HCEC 1CT (cell line): ENCODE measurements at places on chromosomes 2 and 18.
A peak's percentile ranks its signal among the peaks of the same experiment; 100 is the strongest.

- DNase-seq: no peak
These were observed 329.9 kb downstream of the TRIB2 start for GRCh38 chr2:13046557-13047165.

DNA sequence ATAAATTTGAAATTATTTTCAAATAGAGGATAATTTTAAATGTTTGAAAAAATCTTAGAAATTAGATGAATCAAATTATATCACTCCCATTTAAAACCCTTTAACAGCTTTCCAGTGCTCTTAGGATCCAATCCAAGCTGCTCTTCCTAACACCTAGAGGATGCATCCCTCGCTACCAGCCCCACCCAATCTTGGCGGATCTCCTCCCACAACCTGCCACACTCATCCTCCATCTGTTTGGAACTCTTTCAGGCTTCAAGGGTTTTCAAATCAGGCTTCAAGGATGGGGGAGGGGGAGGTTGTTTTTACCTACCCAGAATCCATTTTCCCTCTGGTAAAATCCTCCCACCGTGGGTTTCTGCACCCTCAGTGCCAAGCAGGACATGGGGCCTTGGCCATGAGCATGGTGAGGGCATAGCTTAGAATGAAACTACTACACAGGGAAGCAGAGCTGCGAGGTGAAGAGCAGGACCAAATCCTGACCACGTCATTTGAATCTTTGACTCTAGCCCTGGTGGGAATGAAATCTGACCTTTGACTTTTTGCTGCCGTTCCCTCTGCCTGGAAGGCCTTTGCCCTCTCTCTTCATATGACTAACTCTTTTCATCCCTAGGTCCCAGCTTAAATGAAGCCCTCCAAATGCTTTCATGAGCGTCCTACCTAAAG is 113.0 kb upstream of the MAPRE2 start:
- DNase-seq: peak; percentile 17

DNA sequence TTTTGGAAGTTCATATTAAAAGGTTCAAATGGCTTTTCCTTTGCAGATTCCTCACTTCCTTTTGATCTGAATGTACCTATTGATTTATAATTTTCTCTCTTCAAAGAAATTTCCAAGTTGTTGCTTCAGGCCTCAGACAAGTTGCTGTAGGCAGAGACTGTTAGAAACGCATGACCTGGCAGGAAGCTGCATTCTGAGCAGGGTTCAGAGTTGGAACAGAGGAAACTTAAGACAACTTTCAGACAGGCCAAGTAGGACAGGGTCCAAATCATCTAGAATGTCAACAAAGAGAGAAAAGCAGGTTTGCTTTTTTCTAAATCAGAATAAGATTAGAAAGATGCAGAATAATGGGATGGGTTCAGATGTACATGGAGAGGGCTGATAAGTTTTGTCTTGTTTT is 416.3 kb downstream of the LRP1B start:
- no peak for DNase-seq

GRCh38 chr2:26885651-26886329 is 37.9 kb downstream of the DPYSL5 start:
- DNase-seq: no peak

- no peak for DNase-seq
These were observed 456.2 kb downstream of the PARD3B start for GRCh38 chr2:205001300-205001966.

- DNase-seq: no peak
These were observed 123.2 kb upstream of the RPRM start for GRCh38 chr2:153601812-153602211.

DNA sequence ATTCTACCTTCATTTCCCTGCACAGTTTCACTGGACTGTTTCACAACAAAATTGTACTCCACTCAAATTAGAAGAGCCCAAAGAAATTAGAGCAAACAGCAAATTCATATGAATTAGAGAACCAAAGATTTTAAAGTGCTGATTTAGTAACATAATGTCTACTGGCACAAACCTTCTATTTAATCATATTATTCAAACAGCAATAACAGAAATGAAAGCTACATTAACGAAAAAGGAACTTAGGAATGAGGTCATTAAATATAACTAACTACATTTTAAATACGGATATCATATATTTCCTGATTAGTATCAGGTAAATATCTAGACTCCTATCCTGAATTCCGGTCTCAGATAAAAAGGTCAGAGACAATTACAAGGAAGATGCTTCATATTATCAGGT is 5.1 kb downstream of the C18orf32 start:
- DNase-seq: no peak

DNA sequence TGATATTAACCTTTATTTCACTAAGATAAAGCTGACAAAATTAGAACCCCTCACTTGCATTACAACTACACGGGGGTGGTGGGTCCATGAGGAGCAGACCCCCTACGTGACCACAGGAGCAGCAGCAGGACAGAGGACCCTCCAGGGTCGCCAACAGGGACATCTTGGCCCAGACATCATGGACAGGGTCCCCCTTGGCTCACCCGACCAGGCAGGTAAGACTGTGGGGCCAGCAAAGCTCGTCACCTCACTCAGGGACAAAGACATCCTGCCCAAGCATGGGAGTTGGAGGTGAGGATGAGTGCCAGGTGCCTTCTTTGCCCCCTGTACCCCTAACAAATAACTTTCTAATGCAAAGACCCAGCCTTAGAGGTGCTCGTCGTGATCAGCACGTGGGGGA is 111.3 kb upstream of the RAB6C start:
- no peak for DNase-seq

DNA sequence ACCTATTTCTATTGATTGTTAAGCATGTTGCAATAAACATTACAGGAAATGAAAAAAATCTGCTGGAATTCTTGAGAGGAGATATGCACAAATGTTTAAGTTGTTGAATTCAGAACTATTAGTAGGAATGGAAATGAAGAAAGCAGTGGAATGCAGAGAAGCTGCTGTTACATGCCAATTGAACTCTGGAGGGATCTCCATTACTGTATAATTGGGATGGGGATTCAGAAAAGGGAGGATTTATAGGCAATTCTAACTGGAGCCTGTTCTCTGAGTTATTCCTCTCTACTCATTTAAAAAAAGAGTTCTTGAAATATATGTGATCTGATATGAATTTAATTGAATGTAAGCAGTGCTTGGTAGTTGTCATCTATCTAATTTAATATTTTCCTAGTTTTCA is 2.6 kb upstream of the ASXL3 start:
- DNase-seq: no peak

- DNase-seq: no peak
These were observed 4.2 kb upstream of the NOSTRIN start for GRCh38 chr2:168798076-168798887.

DNA sequence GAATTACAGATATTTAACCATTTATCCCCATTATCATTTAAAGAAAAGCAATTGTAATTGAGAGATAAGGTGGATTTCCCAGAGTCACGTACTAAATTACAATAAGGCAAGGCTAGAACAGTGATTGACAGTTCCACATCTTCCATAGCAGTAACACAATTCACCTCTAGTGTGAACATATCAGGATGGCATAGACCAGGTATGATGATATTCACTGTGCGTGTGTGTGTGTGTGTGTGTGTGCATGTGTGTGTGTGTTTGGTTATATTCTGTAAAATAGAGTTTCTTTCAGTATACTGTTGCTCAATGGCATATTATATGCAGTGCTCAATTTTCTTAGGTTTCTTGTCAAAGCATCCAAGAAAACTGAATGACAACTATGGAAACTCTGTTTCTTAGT is 1.7 kb downstream of the SCN2A start:
- DNase-seq: no peak

DNA sequence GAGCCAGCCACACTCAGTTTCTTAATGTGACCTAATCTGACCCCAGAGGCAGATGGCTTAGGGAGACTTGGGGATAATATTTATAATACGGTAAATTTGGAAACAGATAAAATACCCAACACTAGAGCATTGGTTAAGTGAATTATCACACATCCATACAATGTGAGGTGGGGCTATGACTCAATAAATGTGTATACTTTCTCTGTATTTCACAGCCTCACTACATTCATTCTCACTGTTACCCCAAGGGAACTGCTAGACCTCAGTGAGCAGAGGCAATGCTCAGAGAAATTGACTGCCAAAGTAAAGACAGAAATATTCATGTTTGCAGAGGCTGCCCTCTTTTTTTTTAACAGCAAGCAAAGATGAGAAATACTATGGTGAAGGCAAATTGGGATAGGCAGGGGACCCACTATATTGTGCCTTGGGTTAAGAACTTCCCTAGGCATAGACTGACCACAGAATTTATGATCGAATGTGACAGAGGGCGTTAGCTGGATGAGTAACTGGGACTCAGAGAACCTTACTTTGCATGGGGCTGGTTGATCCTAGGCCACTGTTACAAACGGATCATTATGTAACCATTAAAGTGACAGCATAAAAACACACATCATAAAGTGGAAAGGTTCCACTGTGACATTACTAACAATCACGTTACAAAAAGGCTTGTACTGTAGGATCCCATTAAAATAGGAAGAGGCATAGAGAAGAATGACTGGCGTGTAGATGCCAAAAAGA is 246.0 kb upstream of the LYPD1 start:
- no peak for DNase-seq

DNA sequence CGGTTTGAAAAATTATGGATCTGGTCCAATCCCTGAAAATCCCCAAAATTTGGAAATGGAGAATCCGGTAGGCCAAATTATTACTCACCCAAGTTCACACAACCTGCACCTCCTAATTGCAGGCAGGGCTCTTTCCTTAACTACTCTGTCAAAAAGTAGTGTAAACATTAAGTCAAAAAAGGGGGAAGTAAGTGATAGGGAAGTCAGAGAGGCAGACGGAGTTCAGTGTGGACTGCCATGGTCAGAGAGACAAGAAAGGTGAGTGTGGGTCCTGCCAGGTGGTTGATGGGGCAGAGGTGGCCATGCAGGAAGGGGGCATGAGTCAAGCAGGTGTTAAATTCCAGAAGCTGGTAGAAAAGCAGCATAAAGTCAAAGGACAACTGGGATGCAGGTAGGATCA is 104.7 kb upstream of the STPG4 start:
- DNase-seq: no peak

- DNase-seq: peak; percentile 60
These were observed 2.4 kb upstream of the INHBB start for GRCh38 chr2:120343433-120344105.

GRCh38 chr18:6614952-6615351 is 114.6 kb upstream of the ARHGAP28 start:
- no peak for DNase-seq

GRCh38 chr2:14587119-14587518 is 45.4 kb upstream of the LRATD1 start:
- DNase-seq: peak; percentile 31

DNA sequence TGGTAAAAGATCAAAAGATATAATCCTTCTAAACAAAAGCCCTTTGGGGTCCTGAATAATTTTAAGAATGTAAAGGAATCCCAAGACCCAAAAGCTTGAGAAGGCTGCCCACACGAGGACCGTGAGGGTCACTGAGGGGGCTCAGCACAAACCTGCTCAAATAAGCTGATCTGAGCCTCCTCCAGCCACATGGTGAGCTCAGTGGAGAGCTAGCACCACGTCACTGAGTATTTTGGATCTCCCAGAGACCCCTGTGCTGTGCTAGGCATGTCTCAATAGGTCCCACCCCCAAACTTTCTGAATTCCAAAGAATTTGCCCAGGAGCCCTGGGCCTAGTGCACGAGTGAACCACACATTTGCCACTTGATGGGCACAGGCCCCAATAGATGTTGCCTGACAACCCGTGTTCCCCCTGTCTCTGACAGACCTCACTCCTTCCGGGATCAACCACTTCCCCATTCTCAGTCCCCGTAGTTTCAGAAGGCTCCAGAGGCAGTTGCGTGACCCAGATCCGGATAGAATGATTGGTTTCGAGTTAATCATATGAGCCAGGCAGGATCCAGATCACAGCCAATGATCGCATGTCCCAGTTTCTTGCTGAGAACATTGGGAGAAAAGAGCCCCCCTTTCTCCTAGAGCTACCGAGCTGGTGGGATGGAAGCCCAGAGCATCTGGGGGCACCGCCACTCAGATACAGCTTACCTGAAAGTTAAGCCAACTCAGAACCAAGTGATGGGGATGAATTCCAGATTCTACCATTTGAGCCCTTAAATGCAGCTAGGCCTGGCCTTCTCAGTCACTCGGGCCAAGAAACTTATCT is 203.8 kb downstream of the TNS1 start:
- DNase-seq: no peak

DNA sequence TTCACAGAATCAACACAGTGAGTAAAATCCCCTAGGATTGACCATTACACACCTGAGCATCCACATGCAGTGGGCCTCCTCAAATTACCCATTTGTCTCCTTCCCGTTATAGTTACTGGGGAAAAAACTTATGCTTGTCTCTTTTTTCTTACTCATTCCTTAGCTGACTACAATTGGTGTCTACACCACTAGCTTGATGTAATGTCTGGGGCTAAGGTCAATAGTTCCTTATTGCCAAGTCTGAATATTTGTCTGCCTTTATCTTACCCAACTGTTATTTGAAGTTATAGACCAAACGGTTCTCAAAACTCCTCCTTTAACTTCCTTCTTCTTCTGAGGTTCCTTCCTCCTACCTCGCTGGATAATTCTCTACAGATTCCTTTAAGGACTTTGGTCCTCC is 41.9 kb upstream of the TMEM17 start:
- DNase-seq: no peak

DNA sequence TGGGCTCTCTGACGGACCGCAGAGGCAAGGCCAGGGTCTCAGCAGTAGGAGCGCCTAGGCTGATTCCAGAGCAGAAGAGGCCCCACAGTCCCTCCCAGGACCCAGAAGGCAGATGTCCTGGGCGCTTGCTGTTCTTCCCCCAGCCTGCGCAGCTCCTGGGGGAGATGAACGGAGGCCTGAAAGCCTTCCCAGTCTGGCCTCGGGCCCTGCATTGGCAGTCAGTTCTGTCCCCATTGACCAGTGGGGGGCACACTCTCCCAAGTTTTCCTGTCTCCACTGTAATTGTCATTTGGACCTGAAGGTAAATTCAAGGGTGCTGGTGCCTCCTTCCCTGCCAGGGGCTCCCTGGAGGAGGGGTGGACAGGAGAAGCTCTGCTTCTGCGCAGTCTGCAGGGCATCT is 345.7 kb downstream of the CYP26B1 start:
- peak; percentile 34 for DNase-seq

DNA sequence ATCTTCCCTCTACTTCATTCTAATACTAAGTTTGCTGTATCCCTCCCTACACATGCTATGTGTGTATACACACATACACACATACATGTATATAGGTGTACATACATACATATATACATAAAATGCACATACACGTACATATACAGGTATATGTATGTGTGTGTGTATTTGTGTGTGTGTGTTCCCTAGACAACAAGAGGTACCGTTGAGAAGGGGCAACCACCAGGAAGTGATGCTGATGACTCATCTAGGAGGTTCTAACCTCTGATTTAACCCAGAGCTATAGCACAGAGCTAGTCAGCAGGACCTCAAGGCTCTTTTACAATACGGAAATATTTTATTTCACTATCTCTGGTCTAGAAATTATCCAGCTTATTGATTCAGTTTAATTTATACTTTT is 139.2 kb downstream of the LAMA3 start:
- peak; percentile 82 for DNase-seq
